ENCODE measurements at places on chromosomes 2 and 18. TPM values are rescaled to one million over a fixed set of nuclear protein-coding genes. Genes with fewer than 3 reads are reported as not detected.

DPYSL5 gene
- not detected for polyA plus RNA-seq

SMYD1 gene
- polyA plus RNA-seq = 133 TPM

DNA sequence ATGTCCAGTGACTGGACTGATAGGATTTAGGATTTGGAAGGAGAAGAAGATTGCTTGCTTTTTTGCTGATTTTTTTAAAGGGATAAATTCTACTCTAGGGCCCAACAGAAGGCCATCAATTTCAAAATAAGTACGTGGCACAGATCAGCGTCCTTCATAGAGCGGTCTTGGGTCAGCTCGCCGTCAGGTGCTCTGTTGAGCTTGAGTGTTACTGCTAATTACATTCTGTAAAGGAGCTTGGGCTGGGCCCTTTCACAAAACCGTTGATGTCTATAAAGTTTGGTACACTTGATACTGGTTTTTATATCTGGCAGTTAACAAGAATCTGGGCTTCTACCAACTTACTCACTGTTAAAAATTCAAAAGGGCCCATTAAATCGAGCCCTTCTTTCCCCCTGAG lies 45.4 kb downstream of the ARMC9 start:
- no peak for DNase-seq

- no peak for DNase-seq
Observed at GRCh38 chr2:127422559-127423477, 4.6 kb downstream of the PROC start.

- DNase-seq = no peak
Observed at GRCh38 chr18:78562531-78562961, 417.1 kb upstream of the SALL3 start.

- DNase-seq = no peak
Observed at GRCh38 chr2:99032786-99033185, 96.8 kb upstream of the CRACDL start.
